Thoracic aorta (tissue), 2 donors: ENCODE measurements at places on chromosomes 4 and X. TPM values are rescaled to one million over a fixed set of nuclear protein-coding genes. Genes with fewer than 3 reads are reported as not detected.

- H3K4me3 ChIP-seq, result no peak overlapping the region
- H3K27ac ChIP-seq, result no peak overlapping the region
- H3K4me1 ChIP-seq, result no peaks in the 10 kb centered on the region
- no peak for DNase-seq
- H3K36me3 ChIP-seq, result no peaks in the 10 kb centered on the region
These were observed 55.3 kb downstream of the MSL3 start for GRCh38 chrX:11813341-11813740.

The HSD17B11 gene
- total RNA-seq, result 57.6 TPM

DNA sequence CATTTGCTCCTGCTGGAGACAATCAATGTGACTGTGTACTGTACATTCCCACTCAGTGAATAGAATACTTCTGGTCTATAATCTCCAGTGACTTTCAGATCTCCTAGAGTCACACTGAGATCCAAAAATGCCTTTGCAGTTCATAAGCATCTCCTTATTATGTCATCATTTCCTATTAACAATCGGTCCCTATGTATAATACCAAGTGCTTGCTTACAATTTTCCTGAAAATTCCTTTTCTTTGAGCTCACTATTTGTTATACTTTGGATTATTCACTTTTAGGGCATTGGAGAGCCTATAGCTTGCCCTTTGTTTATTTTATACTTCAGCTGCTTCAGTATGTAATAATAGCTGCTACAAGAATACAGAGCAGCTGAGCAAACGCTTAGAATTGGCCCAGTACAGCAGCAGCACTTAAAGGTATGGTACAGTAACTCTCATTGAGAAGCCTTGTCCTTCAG, 313.0 kb downstream of the DCTD start:
- H3K4me1 ChIP-seq, result no peaks in the 10 kb centered on the region
- no peak overlapping the region for H3K27ac ChIP-seq
- H3K27me3 ChIP-seq, result no peaks in the 10 kb centered on the region
- H3K36me3 ChIP-seq, result no peaks in the 10 kb centered on the region
- DNase-seq, result no peak

The JADE3 gene
- total RNA-seq, result 5.2 TPM

- no peaks in the 10 kb centered on the region for H3K4me1 ChIP-seq
- DNase-seq, result no peak
- H3K36me3 ChIP-seq, result no peaks in the 10 kb centered on the region
- no peaks in the 10 kb centered on the region for H3K27me3 ChIP-seq
- H3K27ac ChIP-seq, result no peak overlapping the region
These were observed 132.7 kb upstream of the MAP3K15 start for GRCh38 chrX:19647731-19648588.

DNA sequence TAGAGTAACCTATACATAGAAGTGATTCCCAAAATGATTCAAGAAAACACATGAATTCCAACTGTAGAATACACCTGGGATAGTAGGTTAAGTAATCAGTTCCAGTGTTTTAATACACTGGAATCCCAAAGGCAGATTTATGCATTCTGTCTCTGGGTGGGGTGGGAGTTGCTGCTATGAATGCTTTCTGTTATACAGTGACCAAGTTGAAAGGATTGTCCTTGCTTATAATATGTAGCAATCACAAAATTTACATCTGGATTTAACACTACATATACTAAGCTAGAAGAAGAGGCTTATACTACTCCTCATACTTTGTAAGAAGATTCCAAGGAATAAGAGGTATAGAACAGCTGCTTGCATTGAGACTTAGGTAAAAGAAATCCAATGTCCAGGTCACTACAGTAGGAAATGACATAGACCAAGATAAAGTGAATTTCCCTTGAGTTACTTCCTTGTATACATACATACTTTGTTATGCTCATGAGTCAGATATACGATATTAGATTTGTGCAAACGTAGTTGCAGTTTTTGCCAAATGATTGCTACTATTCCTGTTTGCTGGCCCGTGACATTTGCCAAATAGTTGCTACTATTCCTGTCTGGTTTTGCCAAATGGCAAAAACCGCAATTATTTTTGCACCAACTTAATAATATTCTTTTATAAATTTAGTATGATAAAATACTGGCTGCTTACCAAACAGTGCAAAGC, 210.5 kb upstream of the DIAPH2 start:
- H3K4me3 ChIP-seq, result no peak overlapping the region
- no peaks in the 10 kb centered on the region for H3K27me3 ChIP-seq
- no peaks in the 10 kb centered on the region for H3K36me3 ChIP-seq

DNA sequence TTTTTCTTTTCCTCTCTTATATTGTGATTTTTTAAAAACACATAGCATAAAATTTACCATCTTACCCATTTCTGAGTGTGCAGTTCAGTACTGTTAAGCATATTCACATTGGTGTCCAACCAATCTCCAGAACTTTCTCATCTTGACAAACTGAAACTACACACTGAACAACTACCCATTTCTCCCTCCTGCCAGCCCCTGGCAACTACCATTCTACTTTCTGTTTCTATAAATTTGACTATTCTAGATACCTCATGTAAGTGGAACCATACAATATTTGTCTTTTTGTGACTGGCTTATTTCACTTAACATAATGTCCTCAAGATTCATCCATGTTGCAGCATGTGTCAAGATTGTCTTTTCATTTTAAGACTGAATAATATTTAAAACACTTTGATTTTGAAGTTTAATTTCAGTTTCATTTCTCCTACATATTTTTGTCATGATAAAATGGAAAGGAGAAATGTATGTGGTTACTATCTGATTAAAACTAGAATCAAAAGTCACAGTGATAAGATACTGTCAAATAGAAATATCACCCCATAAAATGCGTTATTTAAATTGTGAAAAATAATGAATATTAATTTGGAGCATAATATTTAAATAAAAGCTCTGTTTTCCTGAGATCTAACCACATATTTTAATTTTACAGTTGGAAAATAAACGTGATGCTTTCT, 122.8 kb downstream of the DIPK2B start:
- no peaks in the 10 kb centered on the region for H3K36me3 ChIP-seq
- H3K27me3 ChIP-seq, result no peaks in the 10 kb centered on the region
- H3K4me3 ChIP-seq, result no peak overlapping the region

The SPOCK3 gene
- total RNA-seq, result not detected

DNA sequence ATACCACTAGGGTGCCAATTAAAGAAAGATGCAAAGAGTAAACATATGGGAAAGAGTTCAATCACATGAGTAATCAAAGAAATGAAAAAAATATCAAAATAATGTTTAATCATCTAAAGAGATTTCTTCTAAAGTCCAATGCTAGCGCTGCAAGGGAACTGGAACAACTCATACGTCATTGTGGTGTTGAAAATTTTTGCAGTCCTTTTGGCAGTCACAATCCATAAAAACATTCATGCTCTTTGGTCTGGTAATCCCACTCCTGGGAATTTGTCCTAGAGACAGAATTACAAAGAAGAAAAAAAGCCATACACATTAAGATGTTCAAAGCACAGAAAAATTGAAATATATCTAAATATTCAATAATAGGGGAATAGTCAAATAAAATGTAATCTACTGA, 4.6 kb downstream of the P2RY4 start:
- no peak for DNase-seq
- H3K4me1 ChIP-seq, result no peaks in the 10 kb centered on the region
- H3K4me3 ChIP-seq, result no peak overlapping the region
- no peak overlapping the region for H3K27ac ChIP-seq
- no peaks in the 10 kb centered on the region for H3K36me3 ChIP-seq
- H3K27me3 ChIP-seq, result no peaks in the 10 kb centered on the region

GRCh38 chr4:80492761-80493160, 157.2 kb downstream of the CFAP299 start:
- H3K36me3 ChIP-seq, result no peaks in the 10 kb centered on the region
- no peaks in the 10 kb centered on the region for H3K27me3 ChIP-seq
- H3K4me3 ChIP-seq, result no peak overlapping the region
- H3K4me1 ChIP-seq, result no peaks in the 10 kb centered on the region
- DNase-seq, result no peak
- H3K27ac ChIP-seq, result no peak overlapping the region

- H3K4me3 ChIP-seq, result no peak overlapping the region
- peaks cover 14% of the 10 kb centered on the region for H3K4me1 ChIP-seq
- no peak for DNase-seq
- no peaks in the 10 kb centered on the region for H3K36me3 ChIP-seq
- no peak overlapping the region for H3K27ac ChIP-seq
These were observed 909 bp upstream of the PRKG2 start for GRCh38 chr4:81215931-81216330.

The GPR78 gene
- total RNA-seq, result not detected

DNA sequence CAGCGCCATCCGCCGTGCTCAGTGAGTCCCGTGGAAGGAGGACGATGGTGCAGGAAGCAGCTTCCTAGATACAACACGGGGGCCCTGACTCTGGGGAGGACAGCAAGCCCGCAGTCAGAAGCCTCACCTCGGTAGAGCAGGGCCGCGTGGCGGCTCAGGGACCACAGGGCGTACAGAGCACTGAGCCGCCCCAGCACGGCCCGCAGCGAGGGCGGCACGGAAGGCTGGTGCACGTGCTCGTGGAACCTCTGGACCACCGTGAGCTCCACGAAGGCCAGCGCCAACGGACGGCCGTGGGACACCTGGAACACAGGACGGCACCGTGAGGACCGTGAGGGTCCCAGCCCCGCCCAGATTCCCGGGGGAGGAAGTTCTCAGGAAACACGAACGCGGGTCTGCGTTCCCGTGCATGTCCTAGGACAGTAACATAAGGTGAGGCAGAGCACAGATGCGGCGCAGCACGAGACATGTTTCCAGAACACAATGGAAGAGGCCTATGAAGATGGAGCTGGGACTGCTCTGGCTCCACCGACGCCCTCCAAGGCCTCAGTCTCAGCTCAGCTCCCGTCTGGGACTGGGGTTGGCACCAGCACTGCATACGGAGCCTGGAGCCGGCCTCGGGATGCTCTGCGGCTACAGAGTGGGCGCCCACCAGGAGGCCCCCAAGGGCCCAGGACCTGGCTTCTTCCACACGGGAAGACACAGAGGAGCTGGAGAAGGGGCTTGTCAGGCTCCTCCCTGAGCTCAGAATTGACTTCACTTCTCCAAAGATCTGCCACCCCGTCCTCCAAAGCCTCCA, 65.5 kb downstream of the ACOX3 start:
- H3K4me1 ChIP-seq, result no peaks in the 10 kb centered on the region
- no peak overlapping the region for H3K27ac ChIP-seq
- peaks cover 34% of the 10 kb centered on the region for H3K36me3 ChIP-seq
- H3K27me3 ChIP-seq, result no peaks in the 10 kb centered on the region
- DNase-seq, result no peak
- H3K4me3 ChIP-seq, result no peak overlapping the region

DNA sequence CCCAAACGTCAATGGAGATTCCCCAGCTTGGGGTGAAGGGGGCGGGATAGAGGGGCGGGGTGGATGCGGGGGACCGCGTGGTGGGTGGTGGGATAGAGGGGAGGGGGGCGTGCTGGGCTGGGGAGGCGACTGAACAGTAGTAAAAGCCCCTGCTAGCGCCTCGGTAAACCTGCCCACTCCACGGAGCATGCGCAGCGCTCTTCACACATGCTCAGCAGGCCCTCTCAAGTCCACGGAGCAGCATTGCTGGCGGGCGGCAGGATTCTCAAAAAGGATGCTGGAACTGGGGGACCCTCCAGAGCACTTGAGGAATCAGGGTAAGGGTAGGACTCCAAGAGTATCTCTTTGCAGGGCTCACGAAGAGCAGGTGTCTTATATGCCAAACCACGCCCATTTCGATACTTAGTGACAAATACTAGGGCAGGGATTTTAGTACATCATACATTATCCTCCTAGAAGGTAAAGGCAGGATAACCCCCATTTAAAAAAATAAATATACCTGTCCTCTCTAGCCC, 378 bp upstream of the RPS6KA6 start:
- H3K27ac ChIP-seq, result no peak overlapping the region
- H3K4me3 ChIP-seq, result peak overlapping the region; percentile 75
- no peaks in the 10 kb centered on the region for H3K4me1 ChIP-seq
- DNase-seq, result no peak
- no peaks in the 10 kb centered on the region for H3K36me3 ChIP-seq
- H3K27me3 ChIP-seq, result no peaks in the 10 kb centered on the region

The FHDC1 gene
- 0.27 TPM for total RNA-seq

GRCh38 chr4:185966997-185967775, 101.8 kb upstream of the TLR3 start:
- no peaks in the 10 kb centered on the region for H3K36me3 ChIP-seq
- no peaks in the 10 kb centered on the region for H3K27me3 ChIP-seq
- H3K4me3 ChIP-seq, result no peak overlapping the region
- H3K27ac ChIP-seq, result peak overlapping the region; percentile 9

The SPANXB1 gene
- not detected for total RNA-seq

DNA sequence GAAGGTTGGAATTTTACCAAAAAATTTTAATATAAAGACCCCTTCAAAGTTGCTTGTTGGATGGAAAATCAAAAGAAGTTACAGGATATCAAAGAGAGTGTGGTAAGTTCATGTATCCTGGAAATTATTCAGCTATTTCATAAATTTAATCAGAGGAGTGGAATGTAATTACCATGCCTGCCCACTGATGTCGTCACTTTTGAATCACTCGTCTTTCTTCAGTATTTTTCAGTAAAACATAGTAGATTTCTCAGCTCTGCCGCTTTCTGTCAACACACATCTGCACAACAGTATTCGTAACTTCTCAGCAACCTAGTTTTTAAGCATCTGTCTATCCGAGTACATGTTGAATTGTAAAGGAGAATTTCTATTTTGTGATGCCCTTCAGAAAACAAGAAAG, 2163.0 kb upstream of the AGA start:
- H3K4me1 ChIP-seq, result no peaks in the 10 kb centered on the region
- no peak for DNase-seq
- no peak overlapping the region for H3K4me3 ChIP-seq

GRCh38 chrX:154023276-154024000, 3.7 kb upstream of the IRAK1 start:
- H3K27ac ChIP-seq, result no peak overlapping the region
- no peak for DNase-seq
- no peaks in the 10 kb centered on the region for H3K27me3 ChIP-seq
- no peaks in the 10 kb centered on the region for H3K36me3 ChIP-seq
